GM19239 (cell line): ENCODE measurements at places on chromosomes 5 and 9.

DNA sequence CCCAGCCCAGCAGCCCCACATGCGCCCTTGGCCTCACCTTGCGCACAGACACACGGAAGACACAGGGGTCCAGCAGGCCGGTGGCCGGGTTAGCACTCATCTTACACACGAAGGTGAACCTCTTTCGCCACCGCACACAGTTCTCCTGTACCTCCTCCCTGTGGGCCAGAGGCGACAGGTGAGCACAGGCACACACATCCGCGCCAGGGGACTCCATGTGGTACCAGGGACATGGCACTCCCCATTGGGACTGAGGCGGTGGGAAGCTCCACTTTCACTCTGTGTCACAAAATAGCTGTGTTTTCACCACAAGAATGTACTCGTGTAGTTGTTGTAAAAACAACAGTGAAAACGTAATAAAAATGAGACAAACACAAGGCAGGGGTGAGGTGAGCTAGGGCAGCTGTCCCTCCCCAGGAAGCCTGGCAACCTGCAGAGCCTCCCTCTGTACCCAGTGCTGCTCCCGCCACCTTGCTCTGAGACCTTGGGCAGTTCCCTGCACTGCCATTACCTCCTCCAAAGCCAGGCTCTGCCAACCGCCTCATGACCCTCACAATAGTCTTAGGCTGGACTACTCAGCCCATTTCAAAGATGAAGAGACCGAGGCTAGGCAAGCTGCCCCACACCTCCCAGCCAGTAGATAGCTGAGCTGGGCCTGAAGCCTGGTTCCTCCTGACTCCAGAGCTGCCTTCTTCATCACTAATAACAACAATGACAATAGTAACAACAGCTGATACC lies 16.3 kb upstream of the DPM2 start:
- no peak for DNase-seq

DNA sequence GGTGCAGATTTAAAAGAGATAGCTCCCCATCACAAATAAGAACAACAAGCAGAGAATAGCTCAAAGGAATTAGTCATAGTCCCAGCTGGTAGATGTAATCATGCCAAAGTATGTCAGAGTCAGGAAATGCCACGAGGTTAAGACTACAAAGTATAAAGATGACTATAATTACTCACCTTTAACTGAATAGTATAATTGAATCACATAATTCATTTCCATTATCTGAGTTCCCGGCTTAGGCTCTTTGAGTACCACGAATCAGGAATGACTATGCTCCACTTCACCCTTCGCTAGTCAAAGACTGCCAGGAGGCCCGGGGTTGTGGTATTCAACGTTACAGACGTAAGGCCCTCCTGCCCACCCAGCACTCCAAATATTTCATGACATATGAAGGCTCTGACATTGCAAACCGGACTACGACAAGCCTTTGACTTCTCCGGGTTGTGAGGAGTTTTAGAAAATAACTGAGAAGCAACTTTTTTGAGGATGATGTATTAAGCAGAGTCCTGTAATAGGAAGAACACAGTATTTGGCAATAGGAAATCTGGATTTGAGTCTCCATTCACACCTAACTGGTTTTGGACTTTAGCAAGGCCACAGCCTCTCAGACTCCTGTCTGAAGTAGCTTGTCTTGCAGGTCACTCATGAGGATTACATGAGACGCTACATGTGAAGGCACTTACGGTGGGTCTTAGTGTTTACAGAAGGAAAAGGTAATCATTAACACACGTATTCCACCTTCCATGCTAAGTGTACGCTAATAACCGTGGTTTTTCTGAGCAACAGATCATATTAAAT lies 64.6 kb downstream of the ENC1 start:
- no peak for DNase-seq

- DNase-seq = no peak
These were observed 290.1 kb downstream of the EFNA5 start for GRCh38 chr5:107380654-107381053.

GRCh38 chr9:112443200-112443599 lies 43.4 kb upstream of the KIAA1958 start:
- DNase-seq = no peak

DNA sequence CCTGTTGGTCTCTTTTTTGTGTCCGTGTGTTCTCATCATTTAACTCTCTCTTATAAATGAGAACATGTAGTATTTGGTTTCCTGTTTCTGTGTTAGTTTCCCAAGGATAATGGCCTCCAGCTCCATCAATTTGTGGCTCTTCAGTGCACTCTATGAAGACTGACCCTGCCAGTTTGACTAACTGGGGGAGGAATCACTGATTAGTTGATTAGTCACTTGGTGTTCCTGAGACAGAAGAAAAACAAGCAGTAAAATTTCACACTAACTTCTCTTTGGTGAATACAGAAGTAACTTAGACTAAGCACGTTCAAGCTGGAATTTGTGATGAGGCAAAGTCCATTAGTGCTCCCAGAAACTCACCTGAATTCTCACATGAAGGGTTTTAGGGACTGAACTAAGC lies 495.8 kb upstream of the RORB start:
- DNase-seq = no peak

DNA sequence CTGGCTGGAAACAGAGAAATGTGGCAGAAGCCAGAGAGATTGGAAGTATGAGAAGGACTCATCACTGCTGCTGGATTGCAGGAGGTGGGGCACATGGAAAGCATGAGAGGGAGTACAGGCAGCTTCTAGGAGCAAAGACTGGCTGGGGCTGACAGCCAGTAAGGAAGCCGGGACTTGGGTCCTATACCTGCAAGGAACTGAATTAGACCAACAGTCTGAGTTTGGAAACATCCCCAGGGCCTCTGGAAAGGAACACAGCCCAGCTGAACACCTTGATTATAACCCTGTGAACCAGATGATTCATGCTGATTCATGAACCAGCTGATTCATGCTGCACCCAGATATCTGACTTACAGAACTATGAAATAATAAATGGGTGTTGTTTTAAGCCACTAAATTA lies 93.4 kb downstream of the OSTF1 start:
- DNase-seq = no peak

DNA sequence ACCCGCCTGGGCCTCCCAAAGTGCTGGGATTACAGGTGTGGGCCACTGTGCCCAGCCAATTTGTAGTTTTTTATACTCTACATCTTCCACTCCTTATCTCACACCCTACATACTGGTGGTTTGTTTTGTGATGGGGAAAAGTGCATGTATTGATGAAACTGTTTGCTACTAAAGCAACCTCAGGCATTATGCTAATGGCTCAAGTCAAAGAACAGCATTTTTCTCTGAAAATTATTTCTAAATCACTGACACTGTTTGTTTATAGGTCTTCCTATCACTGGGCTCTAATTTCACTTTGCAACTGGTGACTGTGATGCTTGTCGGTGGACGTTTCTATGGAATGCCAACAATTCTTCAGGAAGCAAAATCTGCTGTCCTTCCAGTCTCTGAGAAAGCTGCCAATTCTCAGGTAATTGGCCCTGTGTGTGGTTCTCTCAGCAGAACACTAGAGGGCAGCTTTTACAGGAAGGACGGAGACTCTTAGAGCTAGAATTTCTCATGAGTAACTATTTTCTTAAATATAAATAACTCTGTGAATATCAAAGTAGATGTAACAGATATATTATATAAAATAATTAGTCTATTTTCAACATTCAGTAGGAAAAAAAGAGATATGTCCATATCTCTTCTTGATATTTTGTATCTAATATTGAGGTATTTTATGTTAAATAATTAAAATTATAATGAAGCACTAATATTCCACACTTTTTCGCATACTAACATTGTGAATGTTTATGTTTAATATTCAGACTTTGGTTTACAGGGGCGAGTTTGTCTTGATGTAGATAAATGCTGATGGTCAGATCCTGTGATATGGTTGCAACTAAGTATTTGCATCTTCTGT lies 244.1 kb downstream of the ADGRV1 start:
- peak; percentile 6 for DNase-seq

GRCh38 chr9:19049917-19050636 lies 850 bp downstream of the RRAGA start:
- no peak for DNase-seq

DNA sequence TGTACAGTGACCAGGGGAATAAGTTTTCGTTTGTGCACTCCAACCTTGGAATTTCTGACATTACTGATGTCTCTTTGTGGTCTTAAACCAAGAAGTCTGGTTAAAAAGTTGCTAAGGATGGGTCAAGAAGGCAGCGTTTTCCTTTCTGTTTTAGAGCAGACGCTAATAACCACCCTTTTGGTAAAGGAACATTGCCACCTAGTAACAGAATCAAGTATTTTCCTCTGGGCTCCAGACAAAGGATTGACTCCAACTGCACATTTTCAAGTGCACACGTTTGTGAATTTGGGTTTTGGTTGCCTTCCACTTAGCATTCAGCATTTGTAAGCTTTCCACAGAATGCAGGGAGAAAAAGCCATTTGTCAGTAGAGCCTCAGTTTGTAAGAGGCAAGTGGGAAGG lies 22.2 kb upstream of the CEP78 start:
- no peak for DNase-seq

DNA sequence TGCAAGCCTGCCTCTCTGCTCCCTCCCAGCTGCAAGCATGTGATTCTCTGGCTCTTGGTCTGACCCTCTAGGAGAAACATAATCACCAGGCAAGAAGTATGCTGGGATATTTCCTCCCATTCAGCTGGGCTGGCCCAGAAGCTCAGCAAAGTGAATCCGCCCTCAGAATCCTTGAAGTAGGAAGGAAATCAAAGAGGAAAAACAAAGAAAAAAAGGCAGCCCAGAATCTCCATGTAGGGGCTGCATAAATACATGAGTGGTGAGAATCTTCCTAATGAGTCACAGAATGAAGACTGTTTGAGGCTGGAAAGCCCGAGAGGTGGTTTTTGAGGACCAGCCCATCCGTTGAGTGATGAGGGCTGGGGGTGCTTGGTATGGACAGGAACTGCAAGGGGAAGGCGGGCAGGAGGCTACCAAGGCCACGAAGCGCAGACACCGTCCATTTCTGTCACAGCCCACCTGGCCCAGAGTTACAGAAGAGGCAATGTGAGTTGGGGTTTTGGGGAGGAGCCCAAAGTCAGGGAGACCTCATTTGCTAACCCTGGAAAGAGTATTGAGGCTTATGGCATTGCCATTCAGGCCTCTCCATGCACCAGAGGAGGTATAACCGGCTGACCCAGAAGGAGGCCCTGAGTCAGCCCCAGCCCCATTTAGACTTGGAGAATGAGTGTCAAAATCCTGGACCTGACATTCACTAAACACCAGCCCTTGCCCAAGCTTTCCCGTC lies 33.4 kb upstream of the TGFBR1 start:
- DNase-seq = no peak

DNA sequence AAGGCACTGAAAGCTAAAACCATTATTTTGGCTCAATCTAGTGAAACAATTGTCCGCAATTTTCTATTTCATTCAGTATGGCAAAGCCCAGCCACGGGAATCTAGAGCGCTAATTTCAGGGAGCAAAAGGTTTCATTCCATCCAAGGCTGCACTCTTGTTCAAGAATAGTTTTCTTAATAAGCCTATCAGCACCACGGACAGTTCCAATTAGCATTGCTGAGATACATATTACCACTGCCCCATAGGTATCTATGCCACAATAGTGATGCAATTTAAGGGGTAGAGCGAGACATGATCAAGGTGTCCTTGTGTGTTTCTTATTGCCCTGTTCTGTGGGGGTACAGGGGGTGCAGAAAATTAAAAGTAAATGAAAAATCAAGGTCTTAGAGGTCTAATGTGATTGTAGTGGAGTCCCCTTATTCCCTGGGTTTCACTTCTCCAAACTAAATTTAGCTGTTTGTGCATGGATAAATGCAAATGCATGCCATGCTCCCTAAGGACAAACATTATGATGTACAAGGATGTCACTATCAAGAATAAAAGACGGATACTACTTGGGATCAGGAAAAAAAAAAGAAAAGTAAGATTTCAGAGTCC lies 45.5 kb downstream of the SPOCK1 start:
- no peak for DNase-seq

DNA sequence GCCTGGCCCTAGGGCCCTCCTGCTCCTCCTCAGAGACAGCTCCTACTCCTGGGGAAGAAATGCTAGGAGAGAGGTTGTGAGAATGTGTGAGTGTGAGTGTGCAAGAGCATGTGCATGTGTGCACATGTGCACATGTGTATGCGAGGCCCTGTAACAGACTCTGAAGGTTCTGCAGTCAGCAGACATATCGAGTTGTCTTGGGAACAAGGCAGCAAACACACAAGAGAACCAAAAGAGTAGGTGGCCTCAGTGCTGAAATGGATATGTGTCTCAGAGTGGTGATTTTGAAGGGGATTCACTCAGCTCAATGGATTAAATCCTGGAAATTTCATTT lies 50.5 kb downstream of the MVB12B start:
- DNase-seq = no peak

GRCh38 chr9:22463205-22463604 lies 16.6 kb downstream of the DMRTA1 start:
- DNase-seq = no peak

GRCh38 chr9:90029386-90029785 lies 424.6 kb downstream of the GADD45G start:
- no peak for DNase-seq

DNA sequence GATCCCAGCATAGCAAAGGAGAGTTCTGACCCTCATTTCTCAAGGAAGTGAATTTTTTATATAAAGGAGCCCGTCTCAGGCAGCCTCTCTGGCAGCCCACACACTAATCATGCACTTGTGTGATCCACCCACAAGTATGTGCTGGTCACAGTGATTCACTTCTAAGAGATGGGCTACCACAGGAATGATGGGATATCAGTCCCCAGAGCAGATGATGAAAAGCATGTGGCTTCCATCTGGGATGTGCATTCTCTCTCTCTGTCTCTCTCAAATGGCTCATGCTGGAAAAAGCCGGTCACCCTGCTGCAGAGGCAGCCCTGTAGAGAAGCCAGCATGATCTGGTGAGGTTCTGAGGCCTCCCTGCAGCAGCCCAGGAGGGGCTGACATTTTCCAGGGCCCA lies 74.2 kb upstream of the ADCY2 start:
- DNase-seq = no peak
